Stimulated activated CD4-positive, alpha-beta T cell treated with anti-CD3 and anti-CD28 coated beads, Interleukin-4, amount 100 ng/mL, for 48 hours (primary cell): ENCODE measurements at places on chromosomes 7 and 10.

DNA sequence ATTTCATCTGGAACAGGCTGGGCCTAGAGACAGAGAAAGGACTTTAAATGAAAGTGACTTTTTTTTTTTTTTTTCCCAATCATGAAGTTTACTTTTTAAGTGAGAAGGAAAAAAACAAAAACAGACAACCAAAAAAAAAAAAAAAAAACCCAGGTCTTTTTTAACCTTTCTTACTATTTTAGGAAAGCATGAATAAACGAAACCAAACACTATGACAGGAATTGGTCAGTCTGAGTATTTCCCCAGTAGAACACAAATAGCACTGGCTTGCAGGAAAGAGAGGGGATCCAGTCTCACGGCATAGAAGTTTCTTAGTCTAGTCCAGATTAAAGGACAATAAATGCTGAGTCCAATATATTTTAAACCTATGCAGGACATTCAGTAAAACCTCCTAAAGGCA, 180.5 kb upstream of the CCDC6 start:
- DNase-seq = no peak

- DNase-seq = no peak
These were observed 16.5 kb downstream of the SGPL1 start for GRCh38 chr10:70832221-70832620.

DNA sequence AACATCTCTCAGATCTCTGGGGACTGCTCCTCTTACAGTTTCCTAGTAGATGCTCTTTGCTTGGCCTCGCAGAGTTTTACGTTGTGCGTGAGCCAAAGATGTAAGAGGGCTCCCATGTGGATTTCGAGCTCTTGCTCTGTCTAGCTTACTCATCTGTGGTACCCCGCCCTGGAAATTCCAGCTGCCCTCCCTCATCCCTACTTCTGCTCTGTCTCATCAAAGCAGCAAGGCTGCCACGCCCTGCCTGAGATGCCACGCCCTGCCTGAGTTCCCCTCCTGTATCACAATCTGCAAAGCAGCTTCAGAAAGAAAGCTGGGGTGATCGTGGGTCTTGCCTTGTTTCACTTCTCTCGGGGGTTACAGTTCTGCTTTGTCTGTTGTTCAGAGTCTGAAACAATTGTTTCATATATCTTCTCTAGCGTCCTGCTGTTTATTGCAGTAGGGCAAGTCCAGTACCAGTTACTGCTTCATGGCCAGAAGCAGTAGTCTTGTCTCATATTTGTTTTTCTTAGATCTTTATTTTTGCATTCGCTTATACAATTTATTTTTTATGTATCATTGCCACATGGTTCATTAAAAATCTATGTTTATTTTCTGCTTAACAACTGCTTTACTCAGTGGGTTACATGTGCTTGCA, 36.1 kb upstream of the CCNY start:
- DNase-seq = no peak

DNA sequence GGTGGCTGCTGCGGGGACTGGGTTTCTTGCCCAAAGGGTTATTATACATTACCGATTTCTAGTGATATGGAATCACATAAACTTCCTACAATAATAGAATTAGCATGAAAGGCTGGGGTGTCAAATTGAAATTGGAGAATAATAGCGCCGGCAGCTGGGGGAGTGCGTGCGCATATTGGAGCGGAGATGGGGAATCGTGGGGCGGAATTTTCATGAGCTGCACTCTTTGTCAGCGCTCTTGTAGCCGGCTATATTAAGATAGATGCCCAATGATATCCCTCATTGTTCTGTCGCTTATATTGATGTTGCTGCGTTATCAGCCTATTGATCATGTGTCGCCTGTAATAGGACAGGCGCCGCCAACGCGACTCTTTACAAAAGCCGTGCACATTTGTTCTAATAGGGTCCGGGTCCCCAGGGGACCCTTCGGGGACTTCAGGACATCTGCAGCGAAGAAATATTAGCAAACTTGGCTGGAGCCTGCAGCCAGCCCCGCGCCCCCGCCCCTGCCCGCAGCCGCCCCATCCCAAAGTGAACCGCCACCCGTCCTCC, 5.1 kb downstream of the UNCX start:
- DNase-seq = no peak

- no peak for DNase-seq
These were observed 448.2 kb upstream of the FOXK1 start for GRCh38 chr7:4233621-4234497.

DNA sequence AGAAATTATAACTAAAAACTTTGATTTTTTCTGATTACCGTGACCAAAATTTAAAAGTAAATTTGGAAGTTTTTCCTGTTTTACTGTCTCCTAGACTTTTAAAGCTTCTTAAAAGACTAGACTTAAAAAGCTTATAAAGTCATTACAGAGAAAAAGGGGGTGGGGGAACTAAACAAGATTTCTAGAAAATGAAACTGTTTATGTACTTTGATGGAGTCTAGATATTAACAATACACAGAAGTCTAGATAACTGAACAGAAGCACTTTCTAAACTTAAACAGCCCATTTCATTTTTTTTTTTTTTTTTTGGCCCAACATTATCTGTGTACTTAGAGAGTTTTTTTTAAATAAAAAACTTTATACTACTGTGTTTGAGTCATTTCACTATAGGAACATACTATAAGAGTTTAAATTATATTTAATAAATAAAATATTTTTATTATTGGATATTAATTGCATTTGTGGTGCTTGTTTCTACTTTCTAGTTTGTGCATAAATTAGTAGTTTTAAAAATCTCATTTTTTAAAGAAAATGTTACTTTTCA, 98.5 kb downstream of the PHTF2 start:
- DNase-seq = no peak

GRCh38 chr7:41877118-41877517, 174.2 kb upstream of the INHBA start:
- no peak for DNase-seq

DNA sequence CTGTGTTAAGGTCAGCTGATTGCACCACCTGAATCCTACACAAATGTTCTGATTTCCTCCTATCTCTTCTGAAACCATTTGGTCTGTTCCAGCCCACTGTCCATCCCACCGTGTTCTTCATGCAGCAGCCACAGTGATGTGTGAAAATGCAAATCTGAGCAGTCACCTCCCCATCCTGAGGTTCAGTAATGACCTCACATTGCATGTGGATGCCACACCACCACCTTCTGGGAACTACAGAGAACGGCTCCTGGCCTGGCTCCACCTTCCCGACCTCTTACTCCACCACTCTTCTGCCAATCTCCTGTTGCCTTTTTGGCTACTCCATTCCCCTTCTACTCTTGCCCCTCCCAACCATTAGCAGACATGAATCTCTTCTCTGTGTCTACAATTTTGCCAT, 244.4 kb downstream of the TNS3 start:
- no peak for DNase-seq

DNA sequence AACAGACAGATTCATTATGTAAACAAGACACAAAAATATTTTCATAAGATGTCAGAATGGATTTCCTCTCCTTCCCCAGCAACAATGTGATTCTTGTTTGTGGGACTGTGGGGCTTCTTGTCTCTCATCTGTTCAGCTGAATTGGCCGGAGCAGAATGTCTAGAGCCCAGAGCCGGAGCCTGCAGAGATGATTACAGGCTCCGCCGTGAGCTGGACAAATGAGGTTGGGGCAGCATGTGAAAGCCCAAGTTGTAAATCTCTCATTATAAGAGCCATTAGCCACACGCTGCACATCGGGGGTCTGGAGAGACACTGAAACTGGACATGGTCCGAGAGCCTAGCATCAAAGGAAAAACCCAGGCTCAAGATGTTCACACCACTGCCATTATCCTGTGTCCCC, 137.0 kb upstream of the ADAM12 start:
- no peak for DNase-seq

DNA sequence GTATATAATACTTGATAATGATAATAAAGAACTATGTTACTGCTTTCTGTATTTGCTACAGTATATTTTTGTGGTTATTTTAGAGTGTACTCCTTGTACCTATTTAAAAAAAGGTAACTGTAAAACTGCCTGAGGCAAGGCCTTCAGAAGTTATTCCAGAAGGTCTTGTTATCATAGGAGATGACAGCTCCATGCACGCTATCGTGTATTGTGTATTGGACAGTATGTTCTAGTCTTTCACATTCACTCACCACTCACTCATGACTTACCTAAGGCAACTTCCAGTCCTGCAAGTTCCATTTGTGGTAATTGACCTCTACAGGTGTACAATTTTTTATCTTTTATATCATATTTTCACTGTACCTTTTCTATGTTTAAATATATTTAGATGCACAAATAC, 100.7 kb downstream of the ARL4A start:
- DNase-seq = no peak

- no peak for DNase-seq
These were observed 612.2 kb downstream of the SUGCT start for GRCh38 chr7:40746841-40747556.
